Activated naive CD4-positive, alpha-beta T cell (primary cell): ENCODE measurements at places on chromosomes 5 and 9.

- DNase-seq: no peak
These were observed 191.7 kb upstream of the PTPRD start for GRCh38 chr9:10804486-10804885.

- no peak for DNase-seq
These were observed 244.4 kb downstream of the MAST4 start for GRCh38 chr5:66840511-66841013.

GRCh38 chr9:90878562-90878961 lies 76.9 kb downstream of the SYK start:
- no peak for DNase-seq

GRCh38 chr9:101035098-101035497 lies 6.6 kb downstream of the PLPPR1 start:
- DNase-seq: no peak

- no peak for DNase-seq
These were observed 1.1 kb upstream of the LPAR1 start for GRCh38 chr9:111039231-111039906.

- no peak for DNase-seq
These were observed 213.0 kb downstream of the SPOCK1 start for GRCh38 chr5:137286025-137286610.
